Activated T-helper 2 cell treated with anti-CD3 and anti-CD28 coated beads, Interferon-gamma antibody, Interleukin-2, Interleukin-4, amounts not matched to agents 10 μg/mL and 5 μg/mL and 100 μg/mL, durations not matched to agents 14 hours and 24 hours and 36 hours (primary cell): ENCODE measurements at places on chromosomes 7 and 10. TPM values are rescaled to one million over a fixed set of nuclear protein-coding genes. Genes with fewer than 3 reads are reported as not detected.
A peak's percentile ranks its signal among the peaks of the same experiment; 100 is the strongest.

DNA sequence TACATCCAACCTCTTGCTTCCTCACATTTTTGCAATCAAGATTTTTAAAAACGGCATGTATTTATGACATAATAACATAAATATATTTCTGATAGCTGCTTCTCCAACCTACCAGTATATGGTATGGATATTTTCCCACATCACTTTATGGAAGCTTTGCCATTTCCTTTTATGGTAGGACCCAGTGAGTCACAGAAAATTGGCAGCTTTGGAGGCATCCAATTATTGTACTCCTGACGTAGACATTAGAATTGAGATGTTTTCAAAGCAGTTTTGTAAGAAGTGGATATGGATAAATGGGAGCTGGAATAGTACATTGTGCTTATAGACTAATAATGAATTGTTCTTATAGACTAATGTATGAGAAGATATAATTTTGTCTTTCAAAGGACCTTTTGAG, 23.8 kb upstream of the BICC1 start:
- H3K4me3 ChIP-seq: no peak overlapping the region
- no peaks in the 10 kb centered on the region for H3K27me3 ChIP-seq
- H3K36me3 ChIP-seq: no peaks in the 10 kb centered on the region
- H3K4me1 ChIP-seq: no peaks in the 10 kb centered on the region

DNA sequence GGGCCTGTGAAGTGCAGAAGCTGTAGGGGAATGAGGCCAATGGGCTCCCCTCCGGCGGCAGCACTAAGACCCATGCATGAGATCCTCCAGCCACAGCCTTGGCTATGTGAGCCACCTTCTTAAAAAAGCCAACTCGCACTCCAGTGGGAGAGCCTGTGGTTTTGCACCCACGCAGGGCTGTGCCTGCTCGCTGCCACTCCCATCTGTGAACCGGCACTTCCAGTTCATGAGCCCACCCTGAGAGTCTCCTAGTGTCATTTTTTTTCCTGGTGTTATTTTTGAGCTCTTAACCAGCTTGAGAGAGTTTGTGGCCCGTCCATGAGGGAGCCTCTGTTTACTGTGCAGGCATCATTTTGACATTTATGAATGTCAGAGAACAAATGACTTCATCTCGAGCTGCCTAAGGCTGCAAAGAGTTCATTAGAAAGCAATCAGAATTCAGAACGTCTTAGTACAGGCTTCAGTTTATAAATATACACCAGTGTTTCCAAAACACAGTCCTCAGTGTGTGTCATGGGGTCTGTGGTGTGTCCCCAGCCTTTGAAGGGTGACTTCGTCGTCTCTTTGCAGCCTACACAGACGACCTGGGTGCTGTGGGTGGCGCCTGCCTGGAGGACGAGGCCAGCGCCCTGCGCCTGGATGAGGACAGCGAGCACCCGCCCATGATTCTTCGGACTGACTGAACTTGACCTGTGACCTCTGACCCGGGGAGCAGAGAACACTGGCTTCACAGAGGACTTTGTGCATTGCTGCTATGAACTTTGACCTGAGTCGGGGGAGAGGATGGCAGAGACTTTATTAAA, 40.4 kb downstream of the WIPI2 start:
- H3K27me3 ChIP-seq: no peaks in the 10 kb centered on the region
- peaks cover 12% of the 10 kb centered on the region for H3K4me1 ChIP-seq
- no peak overlapping the region for H3K27ac ChIP-seq
- no peak for DNase-seq
- no peak overlapping the region for H3K4me3 ChIP-seq

DNA sequence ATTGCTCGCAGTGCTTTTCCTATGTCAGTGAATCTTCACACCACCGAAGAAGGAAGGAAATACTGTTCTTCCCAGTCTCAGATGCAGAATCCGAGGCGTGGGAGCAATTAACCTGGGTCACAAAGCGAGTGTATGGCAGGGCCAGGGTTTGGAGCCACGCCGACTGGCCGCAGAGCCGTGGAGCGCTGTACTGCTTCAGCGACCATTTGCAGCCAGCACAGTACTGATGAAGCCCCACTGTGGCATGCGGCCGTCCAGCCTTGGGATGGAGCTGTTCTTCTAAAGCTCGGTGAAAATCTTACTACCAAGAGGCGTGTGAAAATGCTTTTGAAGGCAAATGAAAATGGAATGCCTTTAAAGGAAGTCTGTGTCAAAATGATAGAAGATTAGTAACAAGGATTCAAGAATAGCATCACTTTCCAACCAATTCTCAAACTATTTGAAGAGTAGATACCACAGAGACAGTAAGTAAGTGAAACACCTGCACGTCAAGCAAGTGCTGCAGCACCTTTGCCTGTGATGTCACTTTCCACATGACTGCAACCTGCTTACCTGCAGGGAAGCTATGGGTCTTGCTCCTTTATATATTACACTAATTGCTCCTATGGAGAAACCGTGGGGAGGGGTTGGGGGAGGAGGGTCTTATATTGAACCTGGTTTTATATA, 4.9 kb downstream of the PPP2R2D start:
- H3K27ac ChIP-seq: no peak overlapping the region
- H3K27me3 ChIP-seq: no peaks in the 10 kb centered on the region
- DNase-seq: no peak

DNA sequence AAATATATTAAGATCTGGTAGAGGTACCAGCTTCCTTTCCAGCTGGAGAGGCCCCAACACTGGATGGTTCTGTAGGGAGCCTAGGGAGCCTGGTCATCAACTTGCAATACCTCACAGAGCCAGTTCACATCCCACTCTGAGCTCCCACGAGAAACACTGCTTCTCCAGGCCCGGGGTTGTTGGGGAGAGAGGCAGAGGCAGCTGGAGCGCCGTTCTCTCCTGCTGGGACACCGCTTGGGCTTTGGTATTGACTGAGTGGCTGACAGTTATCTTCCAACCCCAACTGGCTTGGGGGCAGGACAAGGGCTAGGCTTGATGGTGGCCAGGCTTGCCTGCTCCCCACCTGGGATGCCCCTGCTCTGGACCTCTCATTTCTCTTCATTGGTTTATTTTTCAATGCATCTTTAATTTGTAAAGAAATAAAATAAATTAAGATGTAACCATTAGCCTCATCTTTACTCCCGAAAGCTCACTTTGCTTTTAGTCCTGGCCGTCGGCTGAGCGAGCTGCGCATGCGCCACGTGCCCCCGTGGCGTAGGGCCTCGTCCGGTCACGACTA, 10.0 kb upstream of the CHCHD1 start:
- H3K36me3 ChIP-seq: peaks cover 85% of the 10 kb centered on the region
- peak overlapping the region; percentile 96 for H3K4me3 ChIP-seq
- peaks cover 46% of the 10 kb centered on the region for H3K4me1 ChIP-seq
- H3K27me3 ChIP-seq: no peaks in the 10 kb centered on the region

DNA sequence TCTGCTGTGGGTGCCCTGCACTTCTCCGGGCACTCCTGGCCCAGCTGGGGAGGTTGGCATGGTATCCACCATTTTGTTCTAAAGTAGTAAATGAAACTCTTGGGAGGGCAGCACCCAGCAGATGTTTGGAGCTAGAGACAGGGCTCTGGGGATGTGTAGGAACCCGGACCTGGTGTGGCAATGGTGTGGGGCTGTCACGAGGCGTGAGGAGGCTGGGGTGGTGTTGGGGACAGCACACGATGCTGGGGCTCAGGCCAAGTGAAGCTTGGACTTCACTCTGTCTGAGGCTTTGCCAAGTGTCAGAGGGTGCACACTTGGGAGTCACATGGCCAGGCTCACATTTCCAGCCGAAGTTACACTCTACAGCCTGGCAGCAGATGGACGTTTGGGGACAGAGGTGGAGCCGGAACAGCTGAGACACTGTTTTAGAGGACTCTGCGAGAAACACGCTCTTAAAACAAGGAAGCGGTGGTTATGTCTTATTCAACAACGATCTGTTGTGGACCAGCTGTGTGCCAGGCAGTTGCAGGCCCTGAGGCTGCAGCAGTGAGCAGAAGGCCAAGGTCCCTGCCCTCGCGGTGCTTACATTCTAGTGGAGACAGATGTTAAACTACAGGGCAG, 118.2 kb downstream of the CUX1 start:
- no peak overlapping the region for H3K4me3 ChIP-seq
- no peaks in the 10 kb centered on the region for H3K36me3 ChIP-seq
- no peaks in the 10 kb centered on the region for H3K27me3 ChIP-seq
- DNase-seq: no peak
- no peak overlapping the region for H3K27ac ChIP-seq
- H3K4me1 ChIP-seq: no peaks in the 10 kb centered on the region

GRCh38 chr7:137597856-137598255, 248.9 kb downstream of the DGKI start:
- no peaks in the 10 kb centered on the region for H3K4me1 ChIP-seq
- no peaks in the 10 kb centered on the region for H3K27me3 ChIP-seq
- no peak overlapping the region for H3K4me3 ChIP-seq
- H3K27ac ChIP-seq: no peak overlapping the region
- no peaks in the 10 kb centered on the region for H3K36me3 ChIP-seq
- no peak for DNase-seq

Gene BUD23
- total RNA-seq: 96.0 and 109 TPM in 2 replicates

Gene FOXP2
- 0.05 and 0.14 TPM in 2 replicates for total RNA-seq

Gene ELMO1
- 112 and 117 TPM in 2 replicates for total RNA-seq

Gene OR13A1
- not detected in 2 replicates for total RNA-seq
